Stimulated activated CD4-positive, alpha-beta T cell treated with anti-CD3 and anti-CD28 coated beads, Interleukin-12 subunit alpha, Interleukin-12 subunit beta, amount 100 ng/mL, for 4 hours (primary cell): ENCODE measurements at places on chromosomes 2 and 18.

DNA sequence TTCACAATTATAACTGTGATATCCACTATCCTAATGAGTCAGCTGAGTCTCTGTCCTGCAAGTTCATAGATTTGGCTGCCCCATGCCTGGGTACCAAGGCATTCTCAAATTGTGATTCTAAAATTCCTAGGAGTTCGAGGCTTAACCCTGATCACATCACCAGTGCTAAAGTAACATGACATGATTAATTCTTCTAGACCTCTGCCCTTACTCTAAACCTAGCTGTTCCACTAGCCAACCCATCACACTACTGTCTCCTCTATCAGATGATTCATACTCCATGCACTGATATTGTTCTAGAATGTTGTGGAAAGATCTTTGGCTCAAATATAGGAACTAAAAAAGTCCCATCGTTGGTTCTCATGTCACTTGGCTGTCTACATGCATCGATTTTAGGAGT is 487.6 kb downstream of the PIK3C3 start:
- no peak for DNase-seq

- DNase-seq = no peak
These were observed 24.1 kb downstream of the PLCD4 start for GRCh38 chr2:218631837-218632236.

DNA sequence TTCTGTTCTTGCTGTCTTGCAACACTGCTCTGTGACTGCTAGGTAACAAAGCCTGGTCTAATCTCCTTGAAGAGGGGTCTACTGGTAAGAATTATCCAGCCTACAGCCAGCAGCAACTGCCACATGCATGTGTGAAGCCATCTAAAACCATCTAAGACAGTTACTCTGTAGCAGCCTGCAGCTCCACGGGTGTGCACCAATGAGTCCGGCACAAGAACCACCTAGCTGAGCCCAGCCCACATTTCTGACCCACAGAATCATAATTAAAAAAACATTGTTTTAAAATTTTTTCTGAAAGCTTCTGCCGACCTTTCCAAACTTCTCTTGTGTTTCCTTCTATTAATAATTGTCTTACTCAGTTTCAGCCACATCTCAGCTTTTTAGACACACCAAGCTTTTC is 102.8 kb downstream of the ZNF385B start:
- DNase-seq = no peak

- no peak for DNase-seq
These were observed 114.1 kb upstream of the HDAC4 start for GRCh38 chr2:239514754-239515530.

GRCh38 chr18:12765126-12765525 is 62.3 kb downstream of the PSMG2 start:
- no peak for DNase-seq

GRCh38 chr18:25167612-25168410 is 184.2 kb downstream of the ZNF521 start:
- DNase-seq = no peak

DNA sequence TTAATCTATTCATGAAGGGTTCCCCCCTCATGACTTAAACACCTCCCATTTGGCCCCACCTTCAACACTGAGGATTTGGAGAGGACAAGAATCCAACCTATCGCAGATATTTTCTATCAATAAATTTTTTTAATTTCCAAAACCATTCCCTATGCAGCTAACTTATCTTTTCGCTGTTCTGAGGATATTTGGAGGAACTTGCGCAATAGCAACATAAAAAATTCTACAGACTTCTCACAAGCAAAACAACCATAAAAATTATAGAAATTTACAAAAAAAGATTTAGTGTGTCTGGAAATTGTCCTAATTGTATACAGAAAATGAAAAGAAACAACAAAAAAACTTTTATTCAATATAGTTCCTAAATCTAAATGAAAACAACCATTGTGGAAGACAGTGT is 1472.7 kb upstream of the ZEB2 start:
- no peak for DNase-seq

- DNase-seq = peak; percentile 48
These were observed at the start of gene RBMS1 for GRCh38 chr2:160493227-160494028. RBMS1 (minus strand) TSS chr2:160493807; CDS start chr2:160493363, 444 bp downstream.

DNA sequence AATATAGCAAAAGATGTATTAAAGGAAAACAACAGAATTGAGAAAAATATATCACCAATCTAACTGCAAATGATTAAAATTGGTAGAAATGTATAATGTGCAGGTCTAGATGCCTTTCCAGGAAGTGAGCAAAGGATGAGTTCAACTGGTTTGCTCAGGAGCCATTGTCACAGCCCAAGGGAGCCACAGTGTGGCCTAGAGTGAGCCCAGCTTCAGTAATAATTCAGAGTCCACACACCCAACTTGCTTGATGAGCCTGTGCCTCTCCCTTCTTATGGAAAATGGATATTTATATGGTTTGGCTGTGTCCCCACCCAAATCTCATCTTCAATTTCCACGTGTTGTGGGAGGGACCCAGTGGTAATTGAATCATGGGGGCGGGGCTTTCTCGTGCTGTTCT is 92.2 kb upstream of the ASAP2 start:
- DNase-seq = no peak
